Stimulated activated CD4-positive, alpha-beta T cell treated with anti-CD3 and anti-CD28 coated beads, Interleukin-2, amount 100 ng/mL, for 24 hours (primary cell): ENCODE measurements at places on chromosomes 5 and 9.
A peak's percentile ranks its signal among the peaks of the same experiment; 100 is the strongest.

GRCh38 chr5:79025054-79025472, 40.0 kb upstream of the ARSB start:
- peak; percentile 65 for DNase-seq

GRCh38 chr9:127166651-127167524, 44.5 kb upstream of the ANGPTL2 start:
- no peak for DNase-seq

- peak; percentile 64 for DNase-seq
Observed at GRCh38 chr5:172450861-172451695, 3.2 kb downstream of the SH3PXD2B start.

- DNase-seq: no peak
Observed at GRCh38 chr5:23071682-23072081, 218.5 kb upstream of the CDH12 start.

GRCh38 chr5:157610990-157611389, 35.4 kb upstream of the ADAM19 start:
- no peak for DNase-seq

DNA sequence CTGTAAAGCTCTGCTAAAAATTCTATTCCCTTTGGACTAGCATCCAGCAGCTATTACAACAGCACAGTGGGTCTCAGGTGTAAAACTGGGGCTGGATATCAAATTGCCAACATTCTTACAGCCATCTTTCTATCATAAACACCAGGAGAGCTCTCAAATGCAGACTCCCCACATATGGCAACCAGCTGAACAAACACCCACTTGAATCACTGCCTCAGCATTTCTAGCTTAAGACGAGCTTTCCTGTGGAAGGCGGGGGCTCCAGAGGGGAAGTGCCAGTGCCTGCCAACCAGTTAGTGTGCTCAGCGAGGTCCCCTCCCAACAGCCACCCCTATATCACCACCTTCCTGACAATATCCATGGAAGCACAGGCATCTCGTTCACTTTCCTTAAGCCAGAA, 62.2 kb downstream of the IPPK start:
- no peak for DNase-seq

GRCh38 chr5:73735032-73735734, 109.2 kb downstream of the ARHGEF28 start:
- no peak for DNase-seq

DNA sequence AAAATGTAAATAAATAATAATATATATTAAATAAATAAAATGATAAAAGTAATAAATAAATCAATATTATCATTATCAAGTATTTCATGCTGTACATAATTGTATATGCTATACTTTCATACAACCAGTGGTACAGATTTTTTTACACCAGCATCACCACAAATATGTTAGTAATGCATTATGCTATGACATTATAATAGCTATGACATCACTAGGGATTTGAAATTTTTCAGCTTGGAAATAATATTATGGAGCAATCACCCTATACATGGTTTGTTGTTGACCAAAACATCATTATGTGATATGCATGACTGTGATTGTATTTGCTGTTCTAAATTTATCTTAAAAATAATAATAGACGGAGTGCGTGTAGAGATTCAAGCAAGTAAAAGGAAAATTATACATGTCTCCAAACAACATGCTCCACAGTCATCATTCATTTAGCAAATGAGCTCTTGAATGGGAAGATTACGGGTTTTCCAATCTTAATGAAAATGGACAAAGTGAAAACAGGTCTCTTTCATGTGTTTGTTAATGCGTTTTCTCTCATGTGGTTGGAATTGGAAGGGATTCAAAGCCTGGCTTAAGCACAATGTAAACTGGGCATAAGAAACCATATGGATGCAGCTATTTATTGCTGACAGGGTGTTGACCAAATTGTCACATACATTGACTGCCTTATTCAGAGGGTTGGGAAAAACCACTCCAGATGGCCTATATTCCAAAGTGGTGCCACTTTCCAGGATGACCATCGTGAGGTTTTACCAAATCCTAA, 643.0 kb upstream of the RGMB start:
- no peak for DNase-seq

GRCh38 chr5:59842999-59843398, 50.5 kb downstream of the PDE4D start:
- no peak for DNase-seq

DNA sequence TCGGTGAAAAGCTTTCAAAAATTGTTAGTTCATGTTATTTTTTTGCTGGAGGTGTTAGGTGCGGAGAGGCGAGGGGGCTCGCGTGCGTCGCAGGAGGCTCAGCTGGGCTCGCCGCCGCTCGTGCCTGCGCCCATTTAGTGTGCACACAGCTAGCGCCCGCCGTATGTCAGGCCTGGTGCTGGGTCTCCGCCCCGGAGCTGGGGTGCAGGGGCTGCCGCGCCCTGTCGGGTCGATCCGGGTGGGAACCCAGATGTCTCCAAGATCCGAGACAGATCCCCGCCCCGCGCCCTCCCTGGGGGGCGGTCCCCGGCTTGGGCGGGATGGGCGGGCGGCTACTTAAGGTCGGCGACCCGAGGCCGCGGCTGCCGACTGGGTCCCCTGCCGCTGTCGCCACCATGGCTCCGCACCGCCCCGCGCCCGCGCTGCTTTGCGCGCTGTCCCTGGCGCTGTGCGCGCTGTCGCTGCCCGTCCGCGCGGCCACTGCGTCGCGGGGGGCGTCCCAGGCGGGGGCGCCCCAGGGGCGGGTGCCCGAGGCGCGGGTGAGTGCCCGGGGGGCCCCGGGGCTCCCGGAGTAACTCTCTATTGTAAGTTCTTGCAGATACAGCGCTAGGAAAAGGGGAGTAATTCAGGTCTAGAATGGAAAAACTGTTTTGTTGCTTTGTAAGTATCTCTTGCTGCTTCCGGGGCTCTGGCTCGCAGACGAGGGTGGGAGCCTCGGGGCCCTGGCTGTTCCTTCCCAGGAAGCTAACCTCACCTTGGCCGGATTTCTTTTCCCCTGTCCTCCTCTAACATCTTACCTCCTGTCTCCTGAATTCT, 31.7 kb downstream of the GSN start:
- peak; percentile 40 for DNase-seq
